ENCODE measurements at places on chromosomes 16 and 17.

DNA sequence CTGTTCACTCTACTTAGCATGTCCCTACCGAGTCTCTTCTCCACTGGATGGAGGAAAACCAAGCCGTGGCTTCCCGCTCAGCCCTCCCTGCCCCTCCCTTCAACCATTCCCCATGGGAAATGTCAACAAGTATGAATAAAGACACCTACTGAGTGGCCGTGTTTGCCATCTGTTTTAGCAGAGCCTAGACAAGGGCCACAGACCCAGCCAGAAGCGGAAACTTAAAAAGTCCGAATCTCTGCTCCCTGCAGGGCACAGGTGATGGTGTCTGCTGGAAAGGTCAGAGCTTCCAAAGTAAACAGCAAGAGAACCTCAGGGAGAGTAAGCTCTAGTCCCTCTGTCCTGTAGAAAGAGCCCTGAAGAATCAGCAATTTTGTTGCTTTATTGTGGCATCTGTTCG is 2.8 kb upstream of the LPCAT2 start:
- DNase-seq: no peak

- no peak for DNase-seq
These were observed 46.4 kb upstream of the ENPP7 start for GRCh38 chr17:79684132-79684985.

DNA sequence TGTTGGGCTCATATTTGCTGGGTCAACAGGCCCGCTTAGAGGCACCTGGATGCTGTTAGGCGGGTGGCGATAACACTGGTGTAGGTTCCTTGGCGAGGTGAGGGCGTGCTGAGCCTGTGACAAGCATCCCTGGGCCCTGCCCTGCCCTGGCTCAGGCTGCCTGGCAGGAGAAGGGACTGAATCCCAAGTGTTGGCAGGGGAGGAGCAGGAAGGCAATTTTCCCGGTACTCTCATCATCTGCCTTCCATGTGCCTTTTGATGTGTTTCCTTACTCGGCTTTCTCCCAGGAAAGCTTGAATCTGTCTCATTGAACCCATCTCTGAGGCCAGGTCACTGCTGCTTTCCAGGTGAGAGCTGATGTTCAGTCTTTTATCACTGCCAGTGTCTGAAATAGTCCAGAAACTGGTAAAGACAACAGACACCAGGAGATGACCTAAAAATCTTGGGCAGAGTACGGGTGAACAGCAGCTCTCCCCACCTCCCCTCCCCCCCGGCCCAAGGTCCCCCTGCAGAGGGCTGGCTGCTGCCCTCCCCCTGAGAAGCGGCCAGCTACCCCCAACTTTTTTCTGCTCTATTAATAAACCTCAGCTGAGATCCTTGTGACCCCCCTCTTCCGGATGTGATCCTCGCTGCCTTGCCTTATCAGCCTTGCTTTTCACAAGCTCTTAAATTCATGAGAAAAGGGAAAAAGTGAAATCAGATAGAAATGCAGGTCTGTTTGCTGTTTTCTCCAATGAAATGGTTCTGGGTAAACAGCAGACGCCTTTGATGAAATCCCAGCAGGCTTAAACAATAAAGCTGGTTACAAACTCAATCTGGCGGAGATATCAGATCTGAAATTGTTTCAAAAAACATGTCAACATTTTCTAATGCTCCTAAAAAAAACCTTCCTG is 29.0 kb downstream of the RTN4RL1 start:
- DNase-seq: no peak

DNA sequence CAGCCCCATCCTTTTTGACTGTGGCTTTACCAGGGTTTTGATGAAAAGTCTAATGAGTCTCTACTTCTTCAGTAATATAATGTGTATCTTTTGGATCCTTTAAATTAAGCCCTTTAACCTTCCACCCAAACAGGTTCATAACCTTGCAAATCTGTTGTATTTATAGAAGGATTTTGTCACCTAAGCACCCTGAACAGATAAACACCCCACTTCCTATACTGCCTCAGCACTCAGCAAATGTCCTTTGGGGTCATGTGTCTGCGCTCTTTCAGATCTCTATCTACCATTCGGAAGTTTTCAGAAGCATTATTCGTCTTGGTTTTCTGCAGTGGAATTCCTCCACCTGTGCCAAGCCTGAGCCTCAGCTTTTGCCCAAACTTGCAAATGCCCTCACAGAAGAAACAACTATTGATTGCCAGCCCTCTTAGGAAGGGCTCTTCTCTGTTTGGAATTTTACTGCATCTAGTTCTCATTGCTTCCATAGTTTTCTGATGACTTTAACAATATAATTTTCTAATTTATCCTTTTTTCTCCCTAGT is 214.8 kb upstream of the KCNJ16 start:
- no peak for DNase-seq

GRCh38 chr16:86306011-86306644 is 204.2 kb upstream of the FOXF1 start:
- DNase-seq: no peak
